ENCODE measurements at places on chromosomes 1 and 21.
A peak's percentile ranks its signal among the peaks of the same experiment; 100 is the strongest.

DNA sequence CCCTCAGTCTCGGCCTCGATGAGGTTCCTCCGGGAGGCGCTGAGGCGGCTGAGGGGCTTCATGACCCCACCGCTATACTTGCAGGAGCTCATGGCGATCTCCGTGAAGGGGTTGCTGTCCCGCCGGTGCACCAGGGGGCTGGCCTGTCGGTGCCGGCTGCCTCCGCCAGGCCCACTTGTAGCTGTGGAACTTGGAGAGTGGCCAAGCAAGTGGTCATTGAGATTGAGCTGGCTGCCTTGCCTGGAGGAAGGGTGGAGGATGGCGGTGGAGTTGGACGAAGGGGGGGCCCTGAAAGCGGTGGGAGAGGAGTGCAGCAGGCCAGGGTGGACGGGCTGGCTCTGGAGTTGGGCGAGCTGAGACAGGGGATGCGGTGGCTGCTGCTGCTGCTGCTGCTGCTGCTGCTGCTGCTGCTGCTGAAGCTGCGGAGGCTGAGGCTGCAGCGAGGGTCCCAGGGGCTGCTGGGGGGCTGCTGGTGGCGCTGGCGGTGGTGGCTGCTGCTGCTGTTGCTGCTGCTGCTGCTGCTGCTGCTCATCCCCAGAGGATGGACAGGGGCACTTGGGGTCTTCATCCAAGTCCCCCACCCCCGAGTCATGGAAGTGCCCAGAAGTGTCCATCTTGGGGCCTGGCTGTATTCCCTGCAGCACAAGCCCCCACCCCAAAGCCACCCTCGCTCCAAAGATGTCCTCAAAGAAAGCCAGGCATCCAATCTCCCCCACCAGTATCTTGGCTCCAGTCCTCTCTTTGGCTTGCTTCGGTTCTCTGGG lies 548 bp downstream of the KCNN3 start:
- DNase-seq = no peak

DNA sequence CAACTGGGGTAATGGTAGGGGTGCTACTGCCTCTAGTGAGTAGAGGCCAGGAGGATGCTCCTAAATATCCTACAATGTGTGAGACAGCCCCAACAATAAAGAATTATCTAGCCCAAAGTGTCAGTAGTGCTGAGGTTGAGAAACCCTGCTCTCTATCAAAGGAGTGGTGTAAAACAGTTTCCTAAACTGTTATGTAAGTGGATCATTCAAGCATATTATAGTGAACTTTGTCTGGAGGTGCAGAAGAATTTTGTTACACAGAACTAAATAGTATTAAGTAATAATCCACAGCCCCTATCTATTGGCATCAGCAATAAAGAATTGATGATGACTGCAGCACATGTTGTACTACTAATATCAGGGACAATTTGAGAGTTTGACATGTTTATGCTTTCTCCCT lies 20.3 kb upstream of the TARS2 start:
- no peak for DNase-seq

DNA sequence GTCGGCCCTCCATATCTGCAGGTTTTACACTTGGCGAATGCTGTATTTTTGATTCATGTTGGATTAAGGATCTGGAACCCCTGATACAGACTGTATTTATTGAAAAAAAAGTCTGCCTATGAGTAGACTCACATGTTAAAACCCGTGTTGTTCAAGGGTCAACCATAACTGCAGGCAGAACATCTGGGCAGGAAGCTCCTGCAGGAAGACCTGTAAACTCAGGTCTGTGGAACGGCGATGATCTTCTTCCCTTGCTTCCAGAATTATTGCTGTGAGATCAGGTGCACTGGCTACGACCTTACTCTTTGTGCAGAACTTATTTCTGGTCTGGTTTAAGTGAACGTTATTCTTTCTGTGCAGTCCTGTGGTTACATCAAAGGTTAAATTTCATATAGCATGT lies 96.6 kb downstream of the DISC1 start:
- no peak for DNase-seq

DNA sequence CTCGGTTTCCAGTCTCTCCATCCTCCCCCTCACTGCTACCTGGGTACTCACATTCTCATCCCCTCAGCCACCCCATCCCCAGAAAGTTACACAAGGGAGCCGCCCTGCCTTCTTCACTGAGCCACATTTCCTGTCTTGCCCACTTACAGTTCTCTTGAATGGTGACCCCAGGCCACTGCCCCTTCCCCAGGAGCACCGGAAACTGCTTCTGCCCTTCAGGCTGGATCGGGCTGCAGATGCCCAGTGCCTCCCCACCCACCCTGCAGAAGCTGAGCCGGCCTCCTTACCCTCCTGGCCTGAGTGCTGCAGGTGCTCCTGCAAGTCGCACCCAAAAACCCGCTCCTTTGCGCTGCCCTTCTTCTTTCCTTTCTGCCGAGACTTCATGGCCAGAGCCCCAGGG lies 450 bp downstream of the ARHGAP30 start:
- DNase-seq = no peak

GRCh38 chr1:233780049-233780448 lies 124.4 kb upstream of the SLC35F3 start:
- DNase-seq = no peak

DNA sequence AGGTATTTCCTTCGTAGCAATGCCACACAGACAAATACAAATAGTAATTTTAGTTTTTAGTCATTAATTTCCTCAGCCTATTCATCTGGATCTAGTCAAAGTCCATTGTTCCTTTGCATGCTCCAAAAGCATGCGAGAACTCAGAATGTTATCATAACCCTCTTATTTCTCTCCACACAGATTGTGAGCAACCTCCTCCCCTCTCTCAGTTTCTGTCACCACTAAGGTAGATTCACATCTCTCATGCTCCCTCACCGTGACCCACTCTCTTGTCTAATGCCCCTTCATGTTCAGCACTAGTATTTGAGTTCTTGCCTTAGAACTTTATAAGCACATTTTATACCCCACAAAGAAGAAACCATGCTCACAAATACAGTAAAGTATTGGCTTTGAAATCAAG lies 582.4 kb downstream of the PLA2G4A start:
- DNase-seq = no peak

- peak; percentile 44 for DNase-seq
Observed at GRCh38 chr1:192951691-192952460, 107.3 kb downstream of the UCHL5 start.

GRCh38 chr1:162726555-162726954 lies 63.9 kb upstream of the HSD17B7 start:
- DNase-seq = no peak

GRCh38 chr1:76274302-76274701 lies 199.8 kb downstream of the ST6GALNAC3 start:
- DNase-seq = no peak

- no peak for DNase-seq
Observed at GRCh38 chr1:56719171-56719570, 74.1 kb downstream of the PRKAA2 start.

DNA sequence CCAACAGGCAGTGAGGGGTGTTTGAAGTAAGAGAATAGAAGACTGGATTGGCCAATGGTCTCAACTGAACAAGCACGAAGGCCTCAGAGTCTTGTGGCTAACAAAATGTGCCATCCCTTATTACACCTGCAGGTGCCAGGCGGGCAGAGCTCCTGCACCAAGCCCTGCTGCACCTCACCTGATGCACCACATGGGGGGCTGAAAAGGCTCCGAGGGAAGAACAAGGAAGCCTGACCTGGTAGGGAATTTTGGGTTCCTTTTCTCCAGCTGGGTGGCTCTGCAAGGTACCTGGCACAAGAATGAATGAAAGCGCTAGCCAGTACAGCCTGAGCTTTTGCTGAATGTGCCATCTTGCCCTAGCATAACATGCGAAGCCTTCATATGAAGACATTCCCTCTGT lies 9.7 kb downstream of the HSD3B1 start:
- no peak for DNase-seq

GRCh38 chr1:172292840-172293239 lies 127.6 kb upstream of the C1orf105 start:
- no peak for DNase-seq

DNA sequence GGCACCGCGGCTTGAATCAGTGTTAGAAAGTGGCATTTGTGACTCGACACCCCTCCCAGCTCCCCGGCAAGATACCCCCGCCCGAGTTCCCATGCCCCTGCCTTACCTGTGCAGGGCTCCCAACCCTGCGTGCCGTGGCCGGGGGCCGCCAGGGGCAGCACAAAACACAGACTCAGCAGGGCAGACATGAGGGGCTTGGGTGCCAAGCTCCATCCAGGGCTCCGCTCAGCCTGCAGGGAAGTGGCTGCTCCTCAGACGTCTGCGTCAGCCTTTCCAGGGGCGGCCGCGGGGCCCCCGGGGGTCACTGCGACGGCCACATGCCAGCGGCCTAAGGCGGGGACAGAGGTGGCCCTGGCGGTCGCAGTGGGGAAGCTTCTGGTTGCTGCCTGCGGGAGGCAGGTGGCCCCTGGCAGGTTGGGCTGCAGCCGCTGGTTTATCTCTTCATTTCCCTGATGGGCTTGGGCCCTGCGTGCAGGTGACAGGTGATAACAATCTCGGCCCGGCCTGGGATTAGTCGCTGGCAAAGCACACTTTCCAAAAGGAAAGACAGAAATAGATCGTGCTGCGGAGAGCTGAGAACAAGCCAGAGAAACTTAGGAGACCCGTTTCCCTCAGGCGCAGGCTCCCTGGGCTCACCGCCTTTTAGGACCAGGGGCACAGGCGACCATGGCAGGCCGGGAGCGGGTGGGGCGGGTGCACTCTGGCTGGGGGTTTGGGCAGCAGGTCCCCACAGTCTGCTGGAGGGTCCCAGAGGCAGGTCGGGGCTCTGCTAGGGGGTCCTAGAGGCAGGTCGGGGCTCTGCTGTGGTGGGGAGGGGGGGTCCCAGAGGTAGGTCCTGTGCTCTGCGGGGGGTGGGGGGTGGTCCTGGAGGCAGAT lies at the start of gene TSPEAR:
Gene TSPEAR (minus strand): TSS at position 246 of the 876 bp plus-strand sequence. CDS start 58 bp downstream, at position 188.
- no peak for DNase-seq

- DNase-seq = no peak
Observed at GRCh38 chr1:244230470-244230869, 179.4 kb downstream of the ZBTB18 start.

- DNase-seq = no peak
Observed at GRCh38 chr1:77948841-77949424, 29.9 kb downstream of the FUBP1 start.

DNA sequence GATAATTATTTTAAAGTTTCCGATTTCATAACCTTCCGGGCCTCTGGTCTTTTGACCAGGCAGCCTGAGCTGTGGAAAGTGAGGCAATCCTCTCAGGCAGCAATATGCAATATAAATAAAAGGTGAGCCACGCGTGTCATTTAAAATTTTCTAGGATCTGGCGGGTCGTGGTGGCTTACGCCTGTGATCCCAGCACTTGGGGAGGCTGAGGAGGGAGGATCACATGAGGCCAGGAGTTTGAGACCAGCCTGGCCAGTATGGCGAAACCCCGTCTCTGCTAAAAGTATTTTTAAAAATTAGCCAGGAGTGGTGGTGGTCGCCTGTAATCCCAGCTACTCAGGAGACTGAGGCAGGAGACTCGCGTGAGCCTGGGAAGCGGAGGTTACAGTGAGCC lies 546 bp upstream of the ZNF695 start:
- DNase-seq = no peak

- no peak for DNase-seq
Observed at GRCh38 chr1:85144351-85144750, 56.5 kb downstream of the SYDE2 start.

GRCh38 chr1:60134716-60135115 lies 61.1 kb upstream of the C1orf87 start:
- DNase-seq = no peak

GRCh38 chr1:113401067-113401466 lies 10.8 kb downstream of the MAGI3 start:
- no peak for DNase-seq

DNA sequence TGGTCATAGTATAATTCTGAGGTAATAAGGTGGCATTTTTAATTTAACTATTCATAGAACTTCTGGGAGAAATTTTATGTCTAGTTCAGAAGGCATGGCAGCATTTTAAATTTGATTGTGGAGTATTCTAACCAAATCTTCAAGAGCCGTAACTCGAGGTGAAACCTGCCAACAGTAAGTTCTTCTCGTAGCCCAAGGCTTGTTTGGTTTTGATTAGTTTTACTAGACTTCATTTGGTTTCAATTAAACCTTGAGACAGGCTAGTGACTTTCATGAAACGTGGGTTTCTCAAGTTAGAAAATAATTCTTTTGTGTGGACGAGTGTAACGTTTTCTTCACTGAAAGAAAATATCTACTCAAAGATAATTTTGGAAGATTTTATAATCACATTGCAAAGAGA lies 395.5 kb downstream of the USP25 start:
- DNase-seq = no peak

DNA sequence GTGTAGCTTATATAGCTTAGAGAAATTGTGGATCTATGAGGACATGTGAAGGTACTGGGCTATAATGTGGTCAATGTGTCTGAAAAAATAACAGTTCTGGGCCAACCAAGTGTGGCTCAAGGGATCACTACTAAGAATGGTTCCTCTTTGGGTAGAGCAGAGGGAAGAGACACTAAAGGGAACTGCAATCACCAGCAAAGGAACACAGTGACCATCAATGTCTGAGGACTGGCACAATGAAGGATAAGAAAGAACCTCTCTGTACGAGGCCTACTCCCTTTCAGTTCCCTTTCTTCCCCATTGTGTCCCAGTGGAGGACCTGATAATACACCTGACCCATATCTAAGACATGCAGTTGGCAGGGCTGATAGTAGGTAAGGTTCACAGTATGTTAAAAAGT lies 89.9 kb upstream of the JAK1 start:
- DNase-seq = no peak

GRCh38 chr1:52559875-52560274 lies 7.0 kb upstream of the TUT4 start:
- DNase-seq = no peak

DNA sequence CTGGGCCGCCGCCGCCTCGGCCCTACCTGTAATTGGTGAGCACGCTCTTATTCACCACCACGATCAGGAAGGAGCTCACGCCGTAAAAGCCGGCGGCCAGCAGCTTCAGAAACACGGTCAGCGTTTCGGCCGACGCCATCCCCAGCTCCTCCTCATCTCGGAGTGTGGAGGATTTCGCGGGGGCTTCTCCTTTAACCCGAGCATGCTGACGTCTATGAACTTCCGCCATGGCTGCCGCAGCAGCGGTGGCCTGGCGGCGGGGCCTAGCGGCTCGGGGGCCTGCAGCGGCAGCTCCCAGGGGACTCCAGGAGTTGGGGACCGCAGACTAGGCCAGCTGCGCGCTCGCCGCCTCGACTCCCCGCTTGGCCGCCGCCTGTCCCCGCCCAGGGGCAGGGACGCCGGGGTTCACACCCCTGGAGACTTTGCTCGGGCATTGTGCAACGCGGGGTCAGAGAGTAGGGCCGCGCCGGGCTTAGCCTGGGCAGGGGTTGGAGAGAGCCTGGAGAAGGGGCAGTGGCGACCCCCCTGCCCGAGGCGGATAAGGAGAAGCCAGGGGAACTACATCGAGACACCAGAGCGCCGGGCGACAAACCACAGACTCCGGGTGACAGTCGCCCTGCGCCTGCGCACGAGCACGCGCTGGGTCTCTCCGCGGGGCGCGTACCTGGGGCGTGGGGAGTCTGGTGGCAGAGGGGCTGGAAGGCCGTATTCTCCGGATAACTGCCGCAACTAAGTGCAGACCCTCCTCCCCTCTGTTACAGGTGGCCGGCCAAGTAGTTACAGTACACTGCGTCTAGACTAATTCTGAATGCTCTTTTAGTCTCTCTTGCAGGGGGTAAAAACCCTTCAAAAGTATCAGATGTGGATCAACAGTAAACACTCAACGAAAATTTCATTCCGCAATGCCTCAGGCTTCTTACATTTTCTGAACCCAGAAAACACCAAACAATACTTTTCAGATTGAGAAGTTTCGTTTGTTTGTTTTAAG lies at the start of gene SLC35D1:
Gene SLC35D1 (minus strand): TSS at position 364 of the 988 bp plus-strand sequence. CDS start 135 bp downstream, at position 229.
- peak; percentile 75 for DNase-seq

Measured in bone marrow (tissue), 2 donors.